ENCODE measurements at places on chromosomes 4 and X. TPM values are rescaled to one million over a fixed set of nuclear protein-coding genes. Genes with fewer than 3 reads are reported as not detected.

Gene COX7B2
- polyA plus RNA-seq = not detected

Gene ZNF827
- polyA plus RNA-seq = 4.1 TPM

Gene GAGE1
- polyA plus RNA-seq = not detected

Gene APLN
- 0.19 TPM for polyA plus RNA-seq

Gene PNMA6A
- polyA plus RNA-seq = 2.3 TPM

Gene SPANXC
- not detected for polyA plus RNA-seq

Gene GRIA3
- polyA plus RNA-seq = 3.8 TPM

Gene NAT8L
- 6.3 TPM for polyA plus RNA-seq

Gene DMRTC1
- polyA plus RNA-seq = 0.66 TPM

Gene SLC34A2
- 3.9 TPM for polyA plus RNA-seq

Gene S100G
- polyA plus RNA-seq = not detected

Gene POU4F2
- polyA plus RNA-seq = not detected

Gene KDR
- polyA plus RNA-seq = 1.6 TPM

Gene ADAMTS3
- 0.09 TPM for polyA plus RNA-seq

Gene TEX13D
- polyA plus RNA-seq = 0.02 TPM

Gene GPR143
- 1.1 TPM for polyA plus RNA-seq

Gene XAGE5
- not detected for polyA plus RNA-seq
